NCI-H226 (cell line): ENCODE measurements at places on chromosomes 6 and 20.
A peak's percentile ranks its signal among the peaks of the same experiment; 100 is the strongest.

- DNase-seq, result no peak
Measured at GRCh38 chr20:41577129-41578009, 40.8 kb downstream of the CHD6 start.

GRCh38 chr20:38073307-38074071 is 39.9 kb downstream of the RPRD1B start:
- peak; percentile 79 for DNase-seq

- no peak for DNase-seq
Measured at GRCh38 chr20:52496191-52496590, 304.6 kb upstream of the ZFP64 start.

- no peak for DNase-seq
Measured at GRCh38 chr6:36224918-36225461, 28.4 kb downstream of the BRPF3 start.

- DNase-seq, result peak; percentile 80
Measured at GRCh38 chr6:56690519-56691285, 48.0 kb upstream of the DST start.

- no peak for DNase-seq
Measured at GRCh38 chr6:467671-468082, 76.1 kb downstream of the IRF4 start.

GRCh38 chr6:77466055-77466450 is 2.8 kb upstream of the HTR1B start:
- peak; percentile 69 for DNase-seq

- peak; percentile 9 for DNase-seq
Measured at GRCh38 chr6:152948150-152948768, 34.6 kb downstream of the FBXO5 start.

- no peak for DNase-seq
Measured at GRCh38 chr20:38880952-38881735, 45.1 kb upstream of the FAM83D start.

GRCh38 chr6:154893917-154894316 is 101.2 kb upstream of the TIAM2 start:
- DNase-seq, result no peak

DNA sequence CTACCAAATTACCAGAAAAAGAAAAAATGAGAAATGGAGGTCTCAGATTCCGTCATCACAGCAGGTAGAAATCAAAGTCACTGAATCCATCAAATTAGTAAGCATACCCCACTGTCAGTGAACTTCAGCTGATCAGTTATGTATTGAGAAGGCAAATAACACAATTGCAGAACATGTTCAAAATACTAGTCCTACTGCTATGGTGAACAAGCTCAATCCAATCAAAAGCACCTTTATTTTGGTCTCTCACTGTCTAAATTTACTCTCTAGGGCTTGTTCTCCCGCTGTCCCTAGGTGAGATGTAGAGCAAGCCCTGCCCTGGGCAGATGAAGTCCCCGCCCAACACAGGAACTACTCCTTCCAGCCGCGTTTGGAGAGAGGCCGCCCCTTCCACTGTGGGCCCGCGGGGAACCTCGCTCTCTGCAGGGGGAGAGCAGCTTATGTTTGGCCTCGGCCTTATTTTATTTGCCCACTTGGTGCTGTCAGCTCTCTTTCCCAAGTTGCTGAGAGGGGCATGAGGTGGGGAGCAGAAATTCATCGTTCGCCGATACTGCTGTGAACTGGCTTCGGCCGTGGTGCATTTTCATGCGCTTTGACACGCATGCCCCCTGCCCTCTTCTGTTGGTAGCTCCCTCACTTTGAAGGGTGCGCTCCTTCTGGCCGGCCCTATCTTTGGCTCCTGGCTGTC is 14.3 kb upstream of the MAP1LC3A start:
- DNase-seq, result peak; percentile 1
